ENCODE measurements at places on chromosomes 11 and 22.

DNA sequence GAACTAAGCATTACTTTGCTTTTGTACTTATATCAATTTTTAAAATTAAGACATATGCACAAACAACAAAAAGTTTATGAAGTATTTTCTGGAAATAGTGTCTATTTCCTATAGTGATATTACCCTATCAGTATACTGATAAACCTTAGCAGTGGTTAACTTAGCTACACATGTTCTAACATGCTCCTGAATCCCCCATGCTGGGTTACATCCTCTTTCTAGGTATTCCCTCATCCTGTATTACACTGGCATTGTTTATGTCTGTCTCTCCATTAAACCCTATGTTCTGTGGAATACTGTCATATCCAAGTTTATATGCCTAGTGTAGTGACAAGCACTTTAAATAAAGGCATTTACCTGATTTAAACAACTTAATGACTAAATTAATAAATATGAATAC lies 1.8 kb upstream of the FAR1 start:
- DNase-seq, result no peak

GRCh38 chr11:116653206-116653605 lies 119.6 kb downstream of the BUD13 start:
- no peak for DNase-seq

DNA sequence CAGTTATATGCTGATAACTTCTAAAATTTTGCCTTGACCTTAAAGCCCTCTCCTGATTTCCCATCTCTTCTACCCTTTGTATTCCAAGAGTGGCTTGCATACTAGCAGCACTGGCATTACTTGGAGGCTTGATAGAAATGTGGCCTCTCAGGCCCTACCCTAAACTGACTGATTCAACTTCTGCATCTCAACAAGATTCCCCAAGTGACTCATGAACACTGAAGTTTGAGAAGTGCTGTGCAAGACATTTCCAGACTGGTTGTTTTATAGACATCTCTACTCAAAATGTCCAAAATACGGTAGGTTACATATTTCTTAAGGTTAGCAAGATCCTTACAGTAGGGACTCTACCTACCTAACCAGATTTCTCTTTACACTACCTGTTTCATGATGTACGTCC lies 48.6 kb downstream of the SESN3 start:
- DNase-seq, result no peak

- DNase-seq, result no peak
These were observed 539.7 kb downstream of the MIAT start for GRCh38 chr22:27197052-27197451.

DNA sequence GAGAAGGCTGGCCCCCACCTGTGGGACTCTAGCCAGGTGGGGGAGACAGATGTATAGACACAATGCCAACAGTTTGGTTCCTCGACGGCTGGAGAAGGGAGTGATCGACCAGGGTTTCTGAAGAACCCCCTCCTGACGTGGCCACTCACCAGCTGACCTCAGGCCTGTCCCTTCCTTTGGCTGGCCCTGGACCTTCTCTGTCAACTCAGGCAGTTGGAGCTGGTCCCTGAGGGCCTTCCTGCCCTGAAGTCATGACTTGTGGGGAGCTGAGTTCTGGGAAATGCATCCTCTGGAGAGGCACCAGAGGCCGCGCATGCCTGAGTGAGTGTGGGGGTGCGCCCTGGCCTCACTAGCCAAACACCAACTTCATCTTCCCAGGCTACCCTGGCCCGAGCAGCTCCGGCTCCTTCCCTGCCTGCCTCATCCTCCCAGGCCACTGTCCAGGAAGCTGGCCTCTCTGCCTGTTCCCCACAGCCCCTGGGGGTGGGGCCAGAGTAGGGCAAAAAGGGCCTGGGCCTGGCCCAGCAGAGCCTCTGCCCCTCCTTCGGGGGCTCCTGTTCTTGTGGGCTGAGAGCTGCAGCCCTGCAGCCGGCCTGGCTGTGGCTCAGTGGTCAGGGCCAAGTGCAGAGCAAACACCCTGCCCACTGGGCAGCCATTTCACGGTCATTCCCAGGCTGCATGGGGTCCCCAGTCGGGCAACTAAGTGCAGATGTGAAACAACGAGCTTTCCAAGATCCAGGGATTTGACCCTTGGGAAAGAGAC lies 23.6 kb downstream of the TXN2 start:
- no peak for DNase-seq

DNA sequence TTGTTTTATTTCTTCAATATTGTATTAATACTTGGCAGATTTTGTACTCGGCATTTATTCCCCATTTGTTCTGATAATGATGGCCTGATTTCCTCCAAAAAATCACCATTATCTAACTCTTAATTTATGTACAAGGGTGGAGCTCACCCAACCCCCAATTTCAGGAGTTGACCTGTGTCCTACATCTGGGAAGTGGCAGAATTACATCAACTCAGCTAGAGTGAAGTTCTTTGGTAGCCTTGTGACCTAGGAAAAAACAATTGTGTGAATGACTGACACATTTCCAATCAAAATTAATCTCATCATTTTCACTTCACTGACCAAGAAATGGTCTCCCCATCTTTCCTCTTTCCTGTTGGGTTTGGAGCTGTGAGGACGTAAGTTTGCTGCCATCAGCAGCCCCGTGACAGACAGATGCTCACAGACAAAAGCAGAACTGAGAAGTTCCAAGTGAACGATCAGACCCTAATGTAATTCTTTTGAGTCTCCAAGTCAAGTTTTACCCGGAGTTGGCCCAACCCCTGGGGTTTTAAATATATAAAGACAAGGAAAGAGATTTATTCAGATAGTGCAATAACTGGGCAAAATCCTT lies 16.6 kb upstream of the MS4A6E start:
- no peak for DNase-seq

- no peak for DNase-seq
These were observed 92.1 kb upstream of the NARS2 start for GRCh38 chr11:78666675-78667160.

- DNase-seq, result no peak
These were observed 80.3 kb downstream of the LRRC32 start for GRCh38 chr11:76589964-76590950.

- no peak for DNase-seq
These were observed 260.7 kb downstream of the MN1 start for GRCh38 chr22:27540656-27541396.

- no peak for DNase-seq
These were observed 45.7 kb downstream of the PACS1 start for GRCh38 chr11:66115638-66116301.

GRCh38 chr22:23085785-23086184 lies 15.5 kb downstream of the GNAZ start:
- no peak for DNase-seq

Measured in T-helper 22 cell (primary cell).